Non-pigmented ciliary epithelial cell (primary cell): ENCODE measurements at places on chromosomes 7 and 10.

DNA sequence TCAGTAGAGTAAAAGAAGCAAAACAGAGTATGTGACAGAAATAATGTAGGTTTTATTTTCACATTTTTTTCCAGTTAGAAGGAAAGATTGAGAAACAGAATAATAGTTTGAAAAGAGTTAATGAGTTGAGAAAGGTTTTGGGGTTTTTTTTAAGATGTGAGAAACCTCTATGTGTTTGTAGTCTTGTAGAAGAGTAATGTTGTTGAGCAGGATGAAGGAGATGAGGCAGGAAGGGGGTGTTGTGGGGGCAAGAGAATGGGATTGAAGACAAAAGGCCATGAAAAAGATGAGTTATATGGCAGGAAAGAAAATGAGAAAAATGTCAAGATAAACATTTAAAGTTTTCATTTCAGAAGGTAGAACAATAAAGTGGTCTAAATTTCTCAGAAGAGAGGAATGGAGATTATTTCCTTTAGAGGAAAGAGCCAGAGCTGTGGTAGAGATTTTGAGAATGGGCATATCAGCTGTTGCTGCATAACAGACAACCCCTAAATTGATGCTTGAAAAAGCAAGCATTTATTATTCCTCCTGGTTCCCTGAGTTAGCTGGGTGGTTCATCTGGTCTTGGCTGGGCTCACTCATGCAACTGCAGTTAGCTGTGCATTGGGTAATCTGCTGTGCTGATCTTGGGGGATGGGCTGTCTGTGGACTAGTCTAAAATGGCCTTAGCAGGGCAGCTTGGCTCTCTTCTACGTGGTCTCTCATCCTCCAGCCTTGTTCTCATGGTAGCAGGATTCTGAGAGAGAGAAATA is 27.1 kb downstream of the PCGF5 start:
- DNase-seq: no peak

GRCh38 chr10:51117794-51118193 is 43.5 kb downstream of the PRKG1 start:
- no peak for DNase-seq

GRCh38 chr7:44689427-44689826 is 59.2 kb upstream of the ZMIZ2 start:
- DNase-seq: no peak

GRCh38 chr10:119409906-119410305 is 132.6 kb downstream of the RGS10 start:
- DNase-seq: no peak

- no peak for DNase-seq
These were observed 76.1 kb upstream of the KCNMA1 start for GRCh38 chr10:77713521-77714280.

GRCh38 chr7:7395785-7396184 is 139.9 kb downstream of the COL28A1 start:
- no peak for DNase-seq
